ENCODE measurements at places on chromosomes 2 and 18. TPM values are rescaled to one million over a fixed set of nuclear protein-coding genes. Genes with fewer than 3 reads are reported as not detected.
A peak's percentile ranks its signal among the peaks of the same experiment; 100 is the strongest.

The FASTKD2 gene
- total RNA-seq: 41.5 TPM

The IL36RN gene
- total RNA-seq: not detected

The LNPK gene
- total RNA-seq: 7.1 TPM

The TTN gene
- total RNA-seq: 7.6 TPM

The DIS3L2 gene
- 20.6 TPM for total RNA-seq

The EN1 gene
- total RNA-seq: not detected

The CAB39 gene
- 62.9 TPM for total RNA-seq

The AMER3 gene
- total RNA-seq: not detected

The ALLC gene
- total RNA-seq: not detected

The TNFRSF11A gene
- total RNA-seq: 2.7 TPM

The PLA2R1 gene
- 9.3 TPM for total RNA-seq

- DNase-seq: peak; percentile 52
These were observed 27.3 kb upstream of the KCNG2 start for GRCh38 chr18:79770501-79770815.

- no peak for DNase-seq
These were observed 34.1 kb upstream of the UBE2F start for GRCh38 chr2:237932731-237933131.

DNA sequence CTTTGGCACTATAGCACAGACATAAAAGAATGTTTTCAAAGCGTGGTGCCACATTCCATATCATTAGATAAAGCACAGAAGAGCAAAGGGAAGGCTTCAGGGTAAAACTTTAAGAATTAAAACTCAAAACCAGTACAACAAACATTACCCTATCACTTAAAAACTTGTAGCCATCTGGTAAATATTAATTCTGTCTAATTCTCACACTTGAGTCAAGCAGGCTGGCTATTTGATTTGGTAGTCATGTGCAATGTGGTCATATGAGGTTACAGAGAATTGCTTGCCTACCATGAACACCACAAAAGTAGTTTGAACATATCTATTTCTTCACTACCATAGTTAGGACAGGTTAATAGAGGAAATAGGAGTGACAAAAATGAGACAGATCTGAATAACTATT lies 244.9 kb downstream of the IRS1 start:
- no peak for DNase-seq

GRCh38 chr2:9770308-9771100 lies 72.8 kb upstream of the TAF1B start:
- DNase-seq: peak; percentile 78

DNA sequence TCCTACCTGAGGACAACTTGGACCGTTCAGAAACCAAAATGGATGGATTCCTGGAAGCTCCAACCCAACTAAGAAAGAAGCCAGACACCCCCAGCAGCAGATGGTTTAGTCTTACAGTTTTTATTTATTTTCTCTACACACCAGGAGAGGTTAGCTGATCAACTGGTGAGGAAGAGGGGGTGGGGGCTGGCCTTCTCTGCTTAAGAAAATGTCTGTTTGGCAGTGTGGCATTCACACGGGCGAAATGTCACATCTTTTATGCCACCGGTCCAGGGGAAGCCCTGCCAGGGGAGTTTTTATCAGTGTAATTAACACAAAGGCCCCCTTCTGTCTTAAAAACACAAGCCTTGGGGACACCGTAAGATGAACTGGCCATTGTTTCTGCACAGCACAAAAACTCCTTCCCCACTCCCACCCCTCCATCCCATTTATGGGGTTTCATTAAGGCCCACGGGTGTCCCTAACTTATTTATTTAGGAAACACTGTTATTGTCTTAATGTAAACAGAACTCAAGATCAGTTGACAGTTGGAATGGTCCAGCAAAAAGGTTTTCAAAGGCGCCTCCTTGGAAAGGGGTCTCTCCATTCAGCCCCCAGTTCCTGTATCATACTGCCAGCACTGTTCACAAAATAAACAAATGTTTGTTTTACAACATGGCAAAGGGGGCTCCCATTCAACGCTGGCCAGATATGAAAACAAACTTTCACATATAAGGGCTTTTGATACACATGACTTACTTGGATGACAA lies 217.0 kb downstream of the C1D start:
- no peak for DNase-seq

DNA sequence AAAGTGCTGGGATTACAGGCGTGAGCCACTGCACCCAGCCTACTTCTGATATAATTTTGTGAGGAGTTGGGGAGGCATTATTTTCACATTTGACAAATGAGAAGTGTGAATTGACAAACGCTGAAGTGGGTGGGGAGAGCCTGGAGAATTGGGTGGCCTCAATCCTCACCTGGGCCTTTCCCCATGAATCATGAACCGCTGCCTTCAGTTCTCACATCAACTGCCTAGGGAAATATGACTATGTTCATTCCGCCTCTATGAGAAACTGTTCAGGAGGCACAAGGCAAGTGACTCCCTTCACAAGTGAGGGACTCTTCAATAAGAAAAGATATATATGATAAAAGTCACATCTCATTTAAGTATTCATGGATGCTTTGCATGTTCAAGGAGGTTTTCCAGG lies 96.6 kb upstream of the RND3 start:
- DNase-seq: no peak

DNA sequence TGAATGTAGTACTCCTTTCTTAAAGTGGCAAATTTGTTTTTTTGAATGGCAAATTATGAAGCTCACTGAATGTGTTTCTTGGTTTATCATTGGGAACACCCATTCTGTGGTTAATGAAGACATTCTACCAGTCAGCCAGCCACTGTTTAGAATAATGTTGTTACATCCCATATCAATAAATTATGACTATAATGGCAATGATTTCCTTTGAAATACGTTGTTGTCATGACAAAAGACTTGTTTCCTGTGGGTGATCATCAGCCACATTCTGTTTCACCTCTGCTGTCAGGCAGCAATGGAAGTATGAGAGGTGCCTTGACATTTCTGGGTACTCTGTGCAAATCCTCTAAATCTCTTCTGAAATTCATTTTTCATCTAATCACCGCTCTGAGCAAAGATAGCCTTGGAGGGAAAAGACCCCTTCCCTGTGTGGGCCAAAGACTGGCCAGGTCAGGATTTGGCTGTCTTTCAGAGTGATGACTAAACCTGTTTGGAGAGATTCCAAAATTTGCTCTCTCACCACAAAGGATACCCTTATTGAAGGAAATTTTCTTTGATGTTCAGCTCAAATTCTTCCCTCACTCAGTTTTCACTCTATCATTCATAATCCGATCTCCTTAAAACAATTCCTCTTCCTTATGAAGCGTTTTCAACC lies 869.2 kb downstream of the BCL11A start:
- no peak for DNase-seq

GRCh38 chr2:106701203-106702022 lies 184.6 kb downstream of the ST6GAL2 start:
- DNase-seq: no peak

DNA sequence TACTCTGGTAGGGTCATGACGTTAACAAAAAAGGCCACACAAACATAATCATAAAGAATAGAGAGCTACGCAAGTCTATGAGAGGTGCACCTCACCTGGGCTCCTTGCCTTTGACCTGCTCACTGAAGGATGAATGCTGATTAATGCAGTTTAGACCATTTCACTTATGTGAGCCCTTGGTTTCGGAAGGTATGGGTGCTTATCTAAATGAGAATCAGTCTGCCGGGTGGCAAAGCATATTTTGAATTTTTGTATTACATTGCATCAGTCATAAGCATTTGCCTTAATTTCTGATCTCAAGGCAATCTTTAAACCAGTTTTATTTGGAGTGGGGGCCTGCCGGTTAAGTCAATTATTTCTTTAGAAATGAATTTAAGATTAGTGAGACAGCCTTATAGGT lies 42.8 kb downstream of the SLC9A4 start:
- DNase-seq: no peak

- no peak for DNase-seq
These were observed 156.1 kb upstream of the MGAT5 start for GRCh38 chr2:134097740-134098139.

DNA sequence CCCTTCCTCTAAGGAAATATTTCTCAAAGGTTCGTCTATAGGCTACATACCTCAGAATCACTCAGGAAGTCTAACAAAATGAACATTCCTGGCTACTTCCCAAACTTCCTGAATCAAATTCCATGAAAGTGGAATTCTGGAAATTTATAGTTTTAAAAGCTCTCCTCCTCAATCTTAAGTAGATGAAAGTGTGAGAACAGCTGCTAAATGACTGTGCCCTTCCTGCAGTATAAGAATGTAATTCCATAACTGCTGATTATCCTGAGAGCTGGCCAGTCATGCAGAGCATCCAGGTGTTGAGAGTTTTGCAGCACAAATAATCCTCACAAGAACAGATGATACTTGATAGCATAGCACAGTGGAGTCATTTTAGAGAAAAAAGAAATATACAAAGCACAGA lies 265.0 kb downstream of the KCNJ3 start:
- no peak for DNase-seq

- no peak for DNase-seq
These were observed 5.2 kb downstream of the ZNF638 start for GRCh38 chr2:71336802-71337201.

GRCh38 chr18:64165906-64166305 lies 17.0 kb upstream of the LINC00305 start:
- DNase-seq: no peak

DNA sequence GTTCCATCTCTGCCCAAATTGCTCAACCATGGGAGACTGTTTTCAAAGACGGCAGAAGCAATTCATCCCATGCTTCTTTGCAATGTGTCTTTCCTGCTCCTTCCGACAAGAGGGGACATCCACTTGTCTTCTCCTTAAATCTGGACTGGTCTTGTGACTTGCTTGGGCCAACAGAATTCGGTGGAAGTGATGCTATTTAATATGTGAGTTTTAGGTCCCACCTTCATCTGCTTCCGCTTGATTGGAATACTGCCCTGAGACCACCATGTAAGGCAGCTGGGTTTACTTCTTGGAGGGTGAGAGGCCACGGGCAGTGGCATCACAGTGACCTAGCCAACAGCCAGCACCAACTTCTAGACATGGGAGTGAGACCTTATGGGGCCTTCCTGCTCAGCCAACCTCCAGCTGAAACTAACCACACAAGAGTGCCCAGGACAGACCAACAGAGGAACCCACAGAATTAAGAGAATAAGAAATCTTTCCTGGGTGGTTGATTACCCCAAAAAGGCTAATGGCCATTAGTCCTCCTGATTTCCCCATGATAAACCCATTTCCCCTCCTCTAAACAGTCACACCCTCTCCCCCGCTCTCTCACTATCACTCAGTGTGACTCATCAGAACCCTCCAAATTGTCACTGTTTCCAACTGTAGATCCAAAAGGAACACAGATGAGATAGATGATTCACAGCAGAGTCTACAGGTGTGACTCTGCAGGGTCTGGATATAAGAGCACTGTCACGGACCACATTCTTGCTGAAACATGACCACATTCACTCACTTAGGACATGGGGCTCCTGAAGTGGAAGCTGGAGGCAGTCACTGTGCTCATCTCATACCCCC lies 16.2 kb upstream of the RHOB start:
- no peak for DNase-seq

- DNase-seq: no peak
These were observed 185.1 kb downstream of the MYO3B start for GRCh38 chr2:170362871-170363631.

GRCh38 chr2:223797811-223798721 lies 39.3 kb downstream of the AP1S3 start:
- no peak for DNase-seq

All from ascending aorta (tissue), 2 donors.